Smooth muscle cell of the coronary artery (primary cell): ENCODE measurements at places on chromosomes 7 and 10. TPM values are rescaled to one million over a fixed set of nuclear protein-coding genes. Genes with fewer than 3 reads are reported as not detected.

The TAF6 gene
- 13.3 and 25.1 TPM in 2 replicates for total RNA-seq

The CHST3 gene
- total RNA-seq: 15.3 and 32.2 TPM in 2 replicates

The RADIL gene
- 0.38 TPM in 1 of 2 replicates, not detected in the other for total RNA-seq

The NPTX2 gene
- 0.15 and 6.0 TPM in 2 replicates for total RNA-seq

The ANKRD1 gene
- total RNA-seq: 1.5 and 315 TPM in 2 replicates

The SVOPL gene
- total RNA-seq: not detected in 2 replicates

The MYH16 gene
- 0.08 TPM in 1 of 2 replicates, not detected in the other for total RNA-seq

The ELFN1 gene
- total RNA-seq: 0.08 and 3.2 TPM in 2 replicates

The OPTN gene
- 89.3 and 272 TPM in 2 replicates for total RNA-seq
